Activated T-helper 17 cell treated with anti-CD3 and anti-CD28 coated beads, Interleukin-2, amount 50 U/mL, for 72 hours (primary cell): ENCODE measurements at places on chromosomes 7 and 10. TPM values are rescaled to one million over a fixed set of nuclear protein-coding genes. Genes with fewer than 3 reads are reported as not detected.

DOCK4 gene
- total RNA-seq: 1.5 TPM

TRIM50 gene
- total RNA-seq: not detected

TET1 gene
- 0.86 TPM for total RNA-seq

PRLHR gene
- not detected for total RNA-seq

NUTM2D gene
- total RNA-seq: 0.50 TPM

VAX1 gene
- total RNA-seq: not detected

CARD11 gene
- 98.7 TPM for total RNA-seq

NPY4R gene
- not detected for total RNA-seq

SKIDA1 gene
- total RNA-seq: 0.95 TPM

PODXL gene
- 0.40 TPM for total RNA-seq
